Stimulated activated CD8-positive, alpha-beta memory T cell treated with anti-CD3 and anti-CD28 coated beads, Interleukin-4, amount 100 ng/mL, for 1 hour (primary cell): ENCODE measurements at places on chromosomes 3 and 15.

GRCh38 chr3:176687754-176688153 lies 509.5 kb downstream of the TBL1XR1 start:
- no peak for DNase-seq

- no peak for DNase-seq
Measured at GRCh38 chr3:124026516-124026915, 34.6 kb upstream of the ROPN1 start.

DNA sequence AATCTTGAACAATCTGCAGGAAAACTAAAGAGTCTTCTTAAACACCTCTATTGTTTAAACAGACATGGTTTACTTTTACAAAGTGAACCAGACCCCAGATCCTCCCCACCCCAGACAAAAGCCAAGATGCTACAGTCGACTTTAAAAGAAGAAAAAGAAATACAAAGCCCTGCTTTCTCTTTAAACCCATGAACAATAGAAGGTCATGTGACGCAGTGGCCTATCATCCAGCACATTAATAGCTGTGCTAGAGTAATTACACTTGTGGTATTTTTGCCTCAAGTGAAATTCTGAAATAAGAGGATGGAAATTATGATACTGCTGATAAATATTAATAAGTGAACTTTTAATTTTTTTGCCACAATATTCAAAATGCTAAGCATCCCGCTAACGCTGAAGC lies 613.4 kb downstream of the FOXP1 start:
- DNase-seq = no peak

DNA sequence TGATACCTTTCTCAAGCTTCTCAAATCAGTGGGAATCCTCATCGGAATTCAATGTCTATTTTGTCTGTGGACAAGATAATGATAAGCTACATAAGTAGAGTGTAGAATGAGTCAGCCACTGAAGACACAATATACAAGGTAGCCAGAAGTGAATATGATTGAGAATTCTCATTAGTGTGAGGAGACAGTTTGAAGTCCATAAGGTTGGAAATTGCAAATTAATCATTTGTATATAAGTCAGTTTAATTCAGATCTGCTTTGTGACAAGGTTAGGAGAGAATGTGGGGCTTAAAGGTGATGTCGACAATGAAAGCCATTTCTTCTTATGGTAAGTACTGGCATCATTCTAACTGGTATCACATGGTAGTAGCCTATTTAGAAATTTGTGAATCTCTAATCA lies 4.2 kb downstream of the ARPP21 start:
- DNase-seq = no peak

DNA sequence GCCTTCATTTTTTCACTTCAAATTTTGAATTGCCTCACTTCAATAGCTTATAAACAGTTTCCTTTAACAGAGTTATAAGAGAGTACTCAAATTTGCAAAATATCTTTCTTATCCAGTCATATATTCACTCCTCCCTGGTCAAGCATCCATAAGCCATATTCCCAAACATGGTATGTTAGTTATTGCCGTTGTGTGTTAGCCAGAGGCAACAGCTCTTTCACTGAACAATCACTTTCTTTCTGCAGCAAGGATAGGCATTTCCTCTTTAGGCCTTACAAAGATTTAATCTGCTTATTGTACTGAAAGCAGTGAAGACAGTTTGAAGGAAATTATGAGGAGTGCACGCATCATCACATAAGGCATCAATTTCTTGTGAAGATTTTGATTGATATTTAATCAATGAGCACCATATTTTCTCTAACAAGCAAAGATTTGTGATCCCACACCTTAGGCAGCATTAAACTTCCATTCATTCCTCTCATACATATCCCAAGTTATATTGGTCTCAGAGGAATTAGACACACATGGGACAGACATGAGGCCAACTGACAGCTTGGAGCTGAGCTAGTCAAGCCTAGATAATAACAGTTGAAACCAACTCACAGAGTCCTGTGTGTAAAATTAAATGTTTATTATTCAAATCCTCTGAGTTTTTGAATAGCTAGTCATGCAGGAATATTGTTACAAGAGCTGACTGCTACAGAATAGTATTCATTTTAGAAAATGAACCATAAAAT lies 80.0 kb upstream of the EPHA6 start:
- DNase-seq = no peak

DNA sequence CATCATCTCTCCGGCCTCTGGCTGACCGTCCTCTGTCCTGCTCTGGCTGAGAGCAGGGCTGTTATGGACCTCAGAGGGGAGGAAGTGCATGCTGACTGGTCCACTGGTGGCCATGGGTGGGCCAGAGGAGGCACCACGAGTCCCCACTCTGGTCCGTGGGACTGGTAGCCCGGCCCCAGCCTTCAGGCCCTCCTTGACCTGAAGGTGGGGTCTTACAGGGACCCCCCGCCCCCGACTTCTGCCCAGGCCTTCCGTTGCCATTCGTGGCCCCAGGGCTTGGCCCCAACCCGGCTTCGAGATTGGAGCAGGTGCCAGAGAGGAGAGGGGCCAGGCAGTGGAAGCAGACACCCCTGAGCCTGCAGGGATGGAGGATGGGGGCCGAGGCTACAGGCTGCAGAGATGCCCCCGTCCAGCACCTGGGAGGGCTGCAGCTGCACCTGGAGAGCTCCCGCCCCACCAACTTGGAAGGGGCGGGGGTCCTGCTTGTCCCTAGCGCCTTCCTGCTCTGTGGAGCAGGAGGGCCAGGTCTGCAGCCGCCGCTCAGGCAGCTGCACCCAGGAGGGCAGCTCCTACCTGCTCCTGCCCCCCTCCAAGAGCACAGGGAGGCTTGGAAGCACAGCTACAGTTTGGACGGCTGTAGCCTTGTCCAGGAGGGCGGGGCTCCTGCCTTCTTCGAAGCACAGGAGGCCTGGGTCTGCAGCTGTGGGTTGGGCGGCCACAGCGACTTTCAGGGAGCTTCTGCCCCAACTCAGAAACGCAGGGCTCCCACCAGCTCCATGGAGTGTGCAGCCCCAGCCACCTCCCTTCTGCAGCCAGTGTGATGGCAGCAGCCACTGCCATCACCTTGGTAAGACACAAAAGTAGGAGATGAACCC lies 142.5 kb downstream of the KLF13 start:
- DNase-seq = no peak

- DNase-seq = no peak
Measured at GRCh38 chr3:171854649-171855305, 11.6 kb downstream of the TMEM212 start.

GRCh38 chr15:34336991-34337556 lies 507 bp downstream of the SLC12A6 start:
- no peak for DNase-seq

- DNase-seq = no peak
Measured at GRCh38 chr3:180457225-180457624, 144.7 kb upstream of the TTC14 start.

DNA sequence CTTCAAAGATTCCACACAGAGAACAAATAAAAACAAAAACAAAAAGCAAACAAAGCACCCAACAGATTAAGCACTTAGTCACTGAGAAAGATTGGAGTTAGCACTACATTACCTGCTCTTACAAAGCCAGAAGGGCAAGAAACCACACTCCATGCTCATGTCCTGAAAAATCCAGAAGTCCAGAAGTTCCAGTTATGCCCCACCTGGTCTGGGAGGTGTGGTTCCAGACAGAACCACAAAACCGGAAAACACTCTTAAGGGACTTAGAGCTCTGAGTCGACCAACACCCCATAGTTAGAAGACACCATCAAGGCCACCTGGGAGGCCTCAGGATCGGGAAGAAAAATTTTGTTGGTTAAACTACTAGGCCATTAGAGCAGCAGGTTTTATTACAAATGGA lies 88.9 kb downstream of the TNIK start:
- DNase-seq = no peak

DNA sequence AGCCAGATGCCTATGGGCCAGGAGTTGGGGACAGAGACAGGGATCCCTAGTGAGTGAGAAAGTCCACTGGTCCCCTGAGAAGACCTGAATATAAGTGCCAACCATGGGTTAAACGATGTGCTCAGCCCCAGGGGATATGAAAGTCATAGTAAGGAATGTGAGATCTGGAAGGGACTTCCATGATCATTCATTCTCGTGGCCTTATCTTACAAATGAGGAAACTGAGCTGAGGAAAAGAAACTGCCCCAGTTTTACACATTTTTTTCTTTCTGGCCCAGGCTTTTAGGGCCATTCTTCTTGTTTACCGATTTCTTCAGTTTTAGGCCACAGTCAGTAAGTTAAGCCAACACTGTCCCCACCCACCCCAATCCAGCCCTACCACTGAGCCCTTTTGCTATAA lies 11.1 kb downstream of the CD80 start:
- DNase-seq = no peak

- DNase-seq = no peak
Measured at GRCh38 chr15:100372739-100373119, 31.0 kb upstream of the ADAMTS17 start.

DNA sequence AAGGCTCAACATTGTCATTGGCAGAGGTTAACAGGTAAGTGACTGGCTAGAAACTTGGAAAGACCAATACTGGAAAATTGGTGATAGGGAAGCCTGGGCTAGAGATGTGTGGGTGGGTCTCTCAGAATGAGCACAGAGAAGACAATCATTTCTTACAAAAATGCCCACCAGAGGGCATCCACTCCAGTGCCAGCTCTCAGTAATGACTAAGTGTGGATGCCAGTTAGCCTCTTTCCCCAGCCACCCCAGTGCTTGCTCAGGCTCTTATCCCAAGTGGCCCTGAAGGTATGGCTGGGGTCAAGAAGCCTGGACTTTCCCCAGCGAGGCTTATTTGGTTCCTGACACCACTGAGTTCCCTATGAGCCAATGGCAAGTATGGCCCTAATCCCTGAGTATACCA lies 115.9 kb upstream of the ST8SIA2 start:
- no peak for DNase-seq

- no peak for DNase-seq
Measured at GRCh38 chr15:91216000-91216399, 115.9 kb downstream of the SV2B start.
